ENCODE measurements at places on chromosomes 6 and 20.

DNA sequence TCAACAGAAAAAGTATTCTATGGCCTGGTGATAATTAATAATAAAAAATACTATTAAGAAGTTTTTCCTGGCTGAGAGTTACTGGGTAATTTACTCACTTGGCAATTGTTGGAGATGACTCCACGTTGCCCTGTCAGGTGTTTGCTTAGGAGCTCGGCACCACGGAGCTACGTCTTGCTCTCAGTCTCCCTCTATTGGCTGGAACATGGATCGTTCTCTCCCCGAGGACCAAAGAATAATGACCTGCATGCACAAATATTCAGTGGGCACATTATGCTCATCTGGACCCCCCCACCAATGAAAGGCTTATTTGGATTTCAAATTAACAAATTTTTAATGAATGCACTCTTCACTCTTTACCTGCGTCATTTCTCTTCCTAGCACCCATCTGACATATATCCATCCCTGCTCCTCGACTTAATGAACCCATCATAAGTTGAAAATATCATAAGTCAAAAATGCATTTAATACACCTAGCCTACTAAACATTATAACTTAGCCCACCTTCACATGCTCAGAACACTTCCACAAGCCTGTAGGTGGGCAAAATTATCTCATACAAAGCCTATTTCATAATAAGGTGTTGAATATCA, 71.0 kb upstream of the CD83 start:
- no peak for DNase-seq

- no peak for DNase-seq
Measured at GRCh38 chr6:81727876-81728517, 24.5 kb downstream of the TENT5A start.

- no peak for DNase-seq
Measured at GRCh38 chr6:45278367-45278766, 49.8 kb upstream of the RUNX2 start.

GRCh38 chr6:165900970-165901369, 237.9 kb upstream of the PDE10A start:
- no peak for DNase-seq
